ENCODE measurements at places on chromosomes 3 and 15.
A peak's percentile ranks its signal among the peaks of the same experiment; 100 is the strongest.

GRCh38 chr3:72439321-72440183 lies 408.7 kb downstream of the SHQ1 start:
- DNase-seq = no peak

DNA sequence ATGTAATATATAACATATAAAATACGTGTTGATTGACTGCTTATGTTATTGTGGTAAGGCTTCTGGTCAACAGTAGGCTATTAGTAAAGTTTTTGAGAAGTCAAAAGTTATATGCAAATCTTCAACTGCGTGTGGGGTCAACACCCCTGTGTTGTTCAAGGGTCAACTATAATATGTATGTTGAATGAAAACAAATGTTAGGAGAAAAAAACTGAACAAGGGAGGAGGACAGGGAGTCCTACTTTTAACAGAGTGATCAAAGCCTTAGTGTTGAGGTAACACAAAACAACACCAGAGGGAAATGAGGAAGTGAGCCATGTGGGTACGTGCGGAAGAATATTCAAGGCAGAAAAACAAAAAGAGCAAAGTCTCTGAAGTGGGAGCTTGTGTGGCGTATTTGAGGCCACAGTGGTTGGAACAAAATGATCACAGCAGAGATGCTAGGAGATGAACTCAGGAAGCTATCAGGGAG lies 62.5 kb downstream of the SFMBT1 start:
- peak; percentile 40 for DNase-seq

GRCh38 chr3:166560253-166560652 lies 723.0 kb upstream of the BCHE start:
- DNase-seq = no peak

DNA sequence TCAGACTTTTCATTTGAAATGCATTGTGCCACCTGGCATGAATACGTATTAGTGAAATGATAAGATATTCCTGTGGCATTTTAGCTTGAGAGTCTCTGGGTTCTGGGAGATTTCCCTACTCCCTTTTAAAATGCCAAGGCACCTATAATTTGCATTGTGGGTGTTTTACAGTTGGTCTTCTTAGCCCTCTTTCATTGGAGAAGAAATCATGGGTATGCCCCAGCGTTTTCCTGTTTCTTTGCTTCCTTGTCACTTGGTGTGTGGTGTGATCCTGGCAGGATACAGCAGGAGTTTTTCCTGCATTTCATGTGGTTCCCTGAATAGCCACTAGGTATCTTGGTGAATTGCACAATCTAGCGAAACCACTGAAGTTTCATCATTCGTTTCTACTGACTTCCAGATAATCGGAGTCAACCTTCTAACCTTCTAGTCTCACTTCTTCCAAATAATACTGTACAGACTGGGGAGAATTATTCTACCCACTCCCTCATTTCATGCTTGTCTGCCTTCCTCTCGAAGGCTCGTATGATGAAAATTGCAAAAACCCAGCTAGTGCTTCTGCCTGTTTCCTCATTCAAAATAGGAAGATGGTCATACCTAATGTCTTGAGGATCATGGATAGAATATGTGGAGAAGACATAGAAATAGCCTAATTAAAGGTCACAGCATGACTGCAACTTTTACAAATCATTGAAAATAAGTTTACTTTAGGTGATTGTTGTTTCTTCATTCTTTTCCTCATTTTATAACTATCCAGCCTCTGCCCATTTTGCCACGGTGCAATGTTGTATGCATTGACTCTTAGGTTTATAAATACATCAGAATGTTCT lies 2.6 kb downstream of the BHLHE40 start:
- DNase-seq = no peak

GRCh38 chr15:67110361-67110781 lies 45.0 kb downstream of the SMAD3 start:
- no peak for DNase-seq

DNA sequence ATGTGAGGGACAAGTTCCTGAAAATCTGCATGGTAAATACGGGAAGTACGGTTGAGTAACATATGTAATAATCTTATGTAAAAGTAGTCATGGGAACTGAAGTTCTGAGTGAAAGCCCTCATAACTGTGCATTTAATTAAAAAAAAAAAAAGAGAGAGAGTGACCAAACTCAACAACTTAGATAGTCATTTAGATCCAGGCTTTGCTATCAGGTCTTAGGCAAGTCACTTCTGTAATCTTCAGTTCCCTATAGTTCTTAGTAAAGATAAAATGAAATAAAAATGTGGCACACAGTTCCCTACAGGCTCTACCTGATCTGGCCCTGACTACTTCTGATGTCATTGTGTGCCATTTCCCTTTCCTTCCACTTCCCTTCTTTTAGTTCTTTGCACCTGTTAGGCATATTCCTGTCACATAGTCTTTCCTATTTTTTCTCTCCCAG lies 15.0 kb downstream of the RNF111 start:
- DNase-seq = no peak

- no peak for DNase-seq
Measured at GRCh38 chr3:72039677-72040076, 254.7 kb upstream of the PROK2 start.

DNA sequence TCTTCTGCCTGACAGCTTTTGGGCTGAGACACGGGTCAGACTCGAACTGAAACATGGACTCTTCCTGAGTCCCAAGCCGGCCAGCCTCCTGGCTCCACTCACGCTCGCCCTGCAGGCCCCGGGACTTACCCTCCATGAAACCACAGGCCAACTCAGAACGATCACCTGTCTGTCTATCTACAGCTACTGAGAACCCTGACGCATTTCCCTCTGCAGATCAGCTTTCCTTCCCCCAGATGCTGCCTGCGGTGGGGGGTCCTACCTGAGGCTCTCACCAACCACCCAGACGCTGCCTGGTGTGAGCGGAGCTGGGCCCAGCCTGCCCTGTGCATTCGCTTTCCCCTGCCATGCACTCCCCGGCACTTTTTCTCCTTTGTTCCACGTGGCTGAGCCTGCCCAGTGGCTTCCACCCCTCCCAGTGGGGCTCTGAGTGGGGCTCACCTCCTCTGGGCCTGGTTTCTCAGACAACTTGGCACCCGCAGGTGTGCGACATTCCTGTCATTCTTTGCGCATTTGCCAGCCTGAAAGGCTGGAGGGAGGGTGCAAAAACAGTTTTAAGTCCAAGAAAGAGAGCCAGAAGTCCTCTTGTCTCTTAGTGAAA lies 60.2 kb downstream of the PLXNA1 start:
- no peak for DNase-seq

GRCh38 chr15:70197945-70198361 lies 100.2 kb upstream of the TLE3 start:
- no peak for DNase-seq

DNA sequence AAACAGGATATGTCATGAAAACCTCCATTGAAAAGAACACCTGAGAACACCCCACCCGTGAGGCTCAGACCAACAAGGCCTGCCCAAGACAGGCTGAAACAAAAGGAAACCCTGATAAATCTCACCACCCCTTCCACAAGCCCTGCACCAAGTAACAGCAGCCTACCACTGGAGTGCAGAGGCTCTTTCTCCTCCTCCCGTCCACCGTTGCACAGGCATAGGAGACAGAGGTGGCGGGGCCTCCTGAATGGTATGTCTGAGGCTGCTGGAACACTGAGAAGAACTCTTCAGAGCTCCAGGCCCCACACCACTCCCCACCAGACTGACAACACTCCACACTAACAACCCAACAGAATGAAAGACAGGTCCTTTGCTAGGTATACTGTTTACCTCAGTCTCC lies 21.4 kb downstream of the CHDH start:
- DNase-seq = no peak

- DNase-seq = no peak
Measured at GRCh38 chr15:77122576-77122975, 51.7 kb upstream of the TSPAN3 start.

DNA sequence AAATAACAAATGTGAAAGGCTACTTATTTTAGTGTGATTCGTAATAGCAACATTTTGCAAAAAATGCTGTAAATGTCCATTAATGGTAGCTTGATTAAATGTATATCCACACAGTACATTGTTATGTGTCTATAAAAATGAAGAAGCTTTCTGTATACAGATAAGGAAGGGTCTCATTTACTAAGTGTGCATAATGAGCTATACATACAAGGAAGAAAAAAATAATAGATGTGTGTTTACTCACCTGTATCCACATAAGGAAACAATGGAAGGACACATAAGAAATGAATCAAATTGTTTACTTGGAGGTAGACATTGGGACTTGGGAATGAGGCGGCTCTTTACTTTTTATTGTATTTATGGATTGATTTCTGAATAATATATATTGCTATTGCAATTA lies 34.9 kb downstream of the MED12L start:
- no peak for DNase-seq

All from stimulated activated CD4-positive, alpha-beta T cell treated with anti-CD3 and anti-CD28 coated beads, Interleukin-4, amount 100 ng/mL, for 48 hours (primary cell).